Left lung (tissue), 14 donors: ENCODE measurements at places on chromosomes 7 and 10. TPM values are rescaled to one million over a fixed set of nuclear protein-coding genes. Genes with fewer than 3 reads are reported as not detected.
A peak's percentile ranks its signal among the peaks of the same experiment; 100 is the strongest.

DNA sequence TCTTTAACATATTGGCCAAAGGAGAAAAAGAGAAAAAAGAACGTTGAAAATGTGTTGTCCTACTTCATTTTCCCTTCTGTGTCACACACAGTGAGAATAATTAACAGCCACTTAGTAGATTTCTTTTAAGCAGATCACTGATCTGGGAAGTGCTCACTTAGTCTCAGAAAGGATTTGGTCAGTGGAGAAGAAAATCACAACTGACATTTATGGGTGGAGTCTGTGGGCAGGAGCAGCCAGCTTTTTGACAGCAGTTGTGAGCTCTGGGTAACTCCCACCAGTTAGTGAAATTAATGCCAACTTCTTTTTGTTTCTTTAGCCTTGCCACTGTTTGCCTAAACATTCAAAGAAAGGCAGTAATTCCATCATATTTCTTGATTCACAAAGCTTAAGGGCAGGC is 49.7 kb downstream of the CDK14 start:
- H3K36me3 ChIP-seq = no peaks in the 10 kb centered on the region
- no peak overlapping the region for H3K4me3 ChIP-seq
- H3K27me3 ChIP-seq = no peaks in the 10 kb centered on the region
- no peak overlapping the region for H3K27ac ChIP-seq
- no peak for DNase-seq
- H3K4me1 ChIP-seq = no peaks in the 10 kb centered on the region

- H3K4me1 ChIP-seq = peaks cover 33% of the 10 kb centered on the region
- no peak for DNase-seq
- no peaks in the 10 kb centered on the region for H3K27me3 ChIP-seq
- no peaks in the 10 kb centered on the region for H3K36me3 ChIP-seq
- no peak overlapping the region for H3K4me3 ChIP-seq
Observed at GRCh38 chr10:125081931-125082330, 78.4 kb downstream of the CTBP2 start.

DNA sequence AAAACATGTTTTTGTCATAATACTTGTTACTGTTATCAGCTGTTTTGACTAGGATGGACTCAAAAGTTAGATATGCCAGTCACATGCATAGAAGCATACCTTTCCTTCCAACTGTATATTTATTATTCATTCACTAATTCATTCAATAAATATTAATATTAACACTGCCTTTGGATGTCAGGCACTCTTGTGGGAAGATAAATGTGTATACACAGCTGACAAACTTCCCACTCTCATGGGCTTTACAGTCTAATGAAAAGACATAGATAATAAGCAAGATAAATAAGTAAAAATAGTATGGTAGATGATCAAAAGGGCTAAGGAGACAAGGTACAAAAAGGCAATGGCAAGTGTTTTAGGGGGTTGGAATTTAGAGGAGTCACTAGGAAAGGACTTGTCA is 180.1 kb upstream of the SMIM30 start:
- no peak for DNase-seq
- no peaks in the 10 kb centered on the region for H3K27me3 ChIP-seq
- no peak overlapping the region for H3K4me3 ChIP-seq
- H3K36me3 ChIP-seq = no peaks in the 10 kb centered on the region

DNA sequence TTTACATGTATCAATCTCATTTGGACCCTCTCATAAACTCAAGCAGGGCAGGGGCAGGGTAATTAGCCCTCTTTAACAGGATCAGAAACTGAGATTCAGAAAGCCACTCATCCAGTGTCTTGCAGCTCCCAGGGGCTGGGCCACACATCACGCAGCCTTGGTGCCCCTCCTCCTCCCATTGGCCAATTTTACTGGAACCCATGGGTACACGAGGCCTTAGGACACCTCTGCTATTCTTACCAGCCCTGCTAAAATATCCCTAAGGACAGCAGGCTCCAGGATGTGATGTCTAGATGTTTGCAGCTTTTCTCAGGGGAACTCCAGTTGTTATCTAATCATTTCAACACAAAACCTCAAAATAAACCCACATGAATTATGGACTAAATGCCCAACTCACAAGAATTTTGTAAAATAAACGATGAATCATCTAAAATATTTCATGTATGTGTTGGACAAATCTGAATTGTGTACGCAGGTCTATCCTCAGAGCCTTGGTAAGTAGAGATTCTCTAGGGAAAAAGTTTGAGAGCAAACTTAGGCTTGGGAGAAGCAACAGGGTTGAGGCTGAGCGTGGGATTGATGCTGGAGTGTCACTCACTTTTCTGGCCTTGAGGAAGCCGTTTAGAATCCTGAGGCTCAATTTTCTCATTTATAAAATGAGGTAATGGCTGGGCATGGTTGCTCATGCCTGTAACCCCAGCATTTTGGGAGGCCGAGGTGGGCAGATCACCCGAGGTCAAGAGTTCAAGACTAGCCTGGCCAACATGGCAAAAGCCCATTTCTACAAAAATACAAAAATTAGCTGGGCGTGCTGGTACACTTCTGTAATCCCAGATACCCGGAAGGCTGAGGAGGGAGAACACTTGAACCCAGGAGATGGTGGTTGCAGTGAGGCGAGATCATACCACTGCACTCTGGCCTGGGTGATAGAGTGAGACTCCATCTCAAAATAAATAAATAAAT is 69.7 kb upstream of the TNS3 start:
- H3K27me3 ChIP-seq = no peaks in the 10 kb centered on the region
- no peak overlapping the region for H3K4me3 ChIP-seq
- no peak for DNase-seq
- no peaks in the 10 kb centered on the region for H3K36me3 ChIP-seq
- H3K27ac ChIP-seq = no peak overlapping the region
- peaks cover 19% of the 10 kb centered on the region for H3K4me1 ChIP-seq

GRCh38 chr10:93941606-93942005 is 47.8 kb downstream of the SLC35G1 start:
- no peak overlapping the region for H3K27ac ChIP-seq
- no peak overlapping the region for H3K4me3 ChIP-seq
- no peaks in the 10 kb centered on the region for H3K36me3 ChIP-seq
- H3K27me3 ChIP-seq = no peaks in the 10 kb centered on the region
- DNase-seq = no peak
- H3K4me1 ChIP-seq = no peaks in the 10 kb centered on the region

GRCh38 chr10:117768333-117769042 is 225.9 kb downstream of the EMX2 start:
- H3K4me1 ChIP-seq = no peaks in the 10 kb centered on the region
- no peaks in the 10 kb centered on the region for H3K36me3 ChIP-seq
- no peaks in the 10 kb centered on the region for H3K27me3 ChIP-seq
- H3K27ac ChIP-seq = no peak overlapping the region
- no peak overlapping the region for H3K4me3 ChIP-seq
- no peak for DNase-seq

FAM25G gene
- total RNA-seq = not detected

- DNase-seq = no peak
- H3K36me3 ChIP-seq = no peaks in the 10 kb centered on the region
- no peak overlapping the region for H3K27ac ChIP-seq
Observed at GRCh38 chr10:31124852-31125251, 93.2 kb upstream of the ZNF438 start.

GIMAP1 gene
- total RNA-seq = 5.0 TPM

GRCh38 chr7:128105228-128106022 is 74.2 kb upstream of the LRRC4 start:
- no peak for DNase-seq
- H3K27me3 ChIP-seq = peaks cover 15% of the 10 kb centered on the region
- H3K36me3 ChIP-seq = no peaks in the 10 kb centered on the region
- H3K27ac ChIP-seq = no peak overlapping the region
- no peak overlapping the region for H3K4me3 ChIP-seq

MACROH2A2 gene
- 8.1 TPM for total RNA-seq

DNA sequence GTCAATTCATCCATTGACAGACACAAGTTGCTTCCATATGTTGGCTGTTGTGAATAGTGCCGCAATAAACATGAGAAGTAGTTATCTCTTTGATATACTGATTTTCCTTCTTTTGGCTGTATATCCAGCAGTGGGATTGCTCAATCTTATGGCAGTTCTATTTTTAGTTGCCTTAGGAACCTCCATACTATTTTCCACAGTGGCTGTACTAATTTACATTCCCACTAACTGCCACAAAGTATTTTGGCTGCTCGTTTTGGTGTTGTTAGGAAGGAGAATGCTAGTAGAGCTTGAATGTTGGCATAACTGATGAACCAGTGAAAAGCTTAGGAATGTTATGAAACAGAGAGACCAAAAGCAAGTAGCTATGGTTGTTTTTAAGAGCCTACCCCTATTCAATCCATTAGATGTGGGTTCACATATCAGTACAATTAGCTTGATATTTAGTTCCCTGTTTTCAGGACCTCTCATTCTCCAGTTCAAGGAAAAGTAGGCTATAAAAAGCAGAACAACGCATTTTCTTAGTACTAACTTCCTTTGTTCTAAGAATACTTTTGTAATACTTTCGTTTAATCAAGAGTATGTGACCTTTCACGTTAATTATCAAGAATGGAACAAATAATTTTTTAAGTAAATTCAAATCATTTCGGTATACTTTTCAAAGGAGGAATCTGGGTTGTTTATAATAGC is 100.3 kb downstream of the FAS start:
- H3K27me3 ChIP-seq = no peaks in the 10 kb centered on the region
- peak; percentile 49 for DNase-seq
- H3K27ac ChIP-seq = peak overlapping the region; percentile 67

GRCh38 chr10:44261296-44261695 is 123.6 kb downstream of the CXCL12 start:
- H3K4me3 ChIP-seq = no peak overlapping the region
- H3K27ac ChIP-seq = no peak overlapping the region
- H3K4me1 ChIP-seq = no peaks in the 10 kb centered on the region

STEAP1B gene
- 1.3 TPM for total RNA-seq

STEAP4 gene
- total RNA-seq = 93.0 TPM

LBX1 gene
- total RNA-seq = 0.47 TPM

DNA sequence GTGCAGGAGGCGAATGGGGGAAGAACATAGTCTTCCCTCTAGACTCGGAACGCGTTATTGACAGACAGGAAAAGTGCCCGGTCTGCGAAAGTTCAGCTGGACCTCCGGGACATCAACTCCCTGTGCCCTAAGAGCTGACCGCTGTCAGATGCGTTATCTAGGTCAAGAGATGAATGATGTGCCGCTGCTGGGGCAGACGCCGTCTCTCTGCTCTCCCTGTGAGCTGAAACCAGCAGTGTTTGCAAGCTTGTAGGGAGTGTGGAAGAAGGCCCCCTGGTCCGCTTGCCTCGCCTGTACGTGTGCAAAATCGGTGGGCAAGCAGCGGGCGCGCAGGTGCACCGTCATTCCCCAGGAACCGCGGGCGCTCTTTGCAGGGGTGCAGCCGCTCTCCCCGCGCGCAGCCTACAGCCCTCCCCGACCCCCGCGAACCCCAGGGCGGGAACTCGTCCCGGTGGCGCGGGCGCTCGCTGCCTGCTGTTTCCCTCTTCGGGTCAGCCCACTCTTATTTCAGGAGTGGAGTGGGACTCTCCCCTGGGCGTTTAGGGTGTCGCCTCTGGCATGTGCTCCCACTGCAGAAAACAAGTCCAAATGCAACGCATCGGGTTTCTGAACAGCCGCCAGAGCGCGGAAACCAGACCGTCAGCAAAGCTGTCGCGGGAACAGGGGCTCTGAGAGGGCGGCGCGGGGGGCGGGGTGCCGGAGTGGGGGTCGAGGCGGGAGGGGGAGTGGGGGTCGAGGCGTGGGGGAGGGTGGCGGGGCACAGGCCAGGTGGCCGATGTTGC is 1.8 kb upstream of the PFKFB3 start:
- H3K36me3 ChIP-seq = peaks cover 4% of the 10 kb centered on the region
- H3K4me3 ChIP-seq = peak overlapping the region; percentile 66
- H3K27ac ChIP-seq = peak overlapping the region; percentile 96
- peak; percentile 87 for DNase-seq

DNA sequence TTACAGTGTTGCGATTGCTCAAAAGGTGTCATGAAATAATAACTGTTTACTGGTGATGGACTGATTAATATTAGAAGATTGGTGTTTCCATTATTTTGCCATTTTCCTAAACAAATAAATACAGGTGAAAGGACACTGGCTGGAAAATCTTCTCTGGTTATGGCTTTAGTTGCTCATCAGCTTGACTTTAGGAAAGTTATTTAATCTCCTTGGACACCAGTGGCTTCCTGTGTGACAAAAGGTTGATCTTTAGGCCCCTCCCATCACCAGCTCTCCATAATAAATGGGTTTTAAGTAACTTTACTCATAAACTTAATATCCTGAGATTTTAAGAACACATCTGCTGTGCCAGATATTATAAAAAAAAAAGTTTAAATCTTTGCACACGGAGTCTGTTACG is 737 bp downstream of the CABCOCO1 start:
- H3K27me3 ChIP-seq = no peaks in the 10 kb centered on the region
- H3K4me3 ChIP-seq = peak overlapping the region; percentile 51
- H3K4me1 ChIP-seq = no peaks in the 10 kb centered on the region
- H3K27ac ChIP-seq = peak overlapping the region; percentile 79
- no peaks in the 10 kb centered on the region for H3K36me3 ChIP-seq
- DNase-seq = no peak

DNA sequence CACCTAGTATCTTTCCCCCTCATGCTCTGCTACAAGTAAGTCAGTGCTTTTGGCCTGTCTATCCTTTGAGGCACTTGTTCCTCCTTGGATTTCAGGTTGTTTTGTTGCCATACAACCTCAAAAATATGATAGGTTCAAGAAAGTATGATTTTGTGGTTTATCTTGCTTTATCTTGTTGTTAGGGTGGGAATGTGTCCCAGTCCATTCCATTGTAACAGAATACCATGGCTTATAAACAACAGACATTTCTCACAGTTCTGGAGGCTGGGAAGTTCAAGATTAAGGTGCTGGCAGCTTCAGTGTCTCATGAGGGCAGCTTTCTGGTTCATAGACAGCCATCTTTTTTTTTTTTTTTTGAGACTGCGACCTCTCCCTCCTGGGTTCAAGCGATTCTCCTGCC is 72.1 kb downstream of the TMEM270 start:
- DNase-seq = no peak
- no peaks in the 10 kb centered on the region for H3K27me3 ChIP-seq
- H3K4me3 ChIP-seq = no peak overlapping the region
- no peaks in the 10 kb centered on the region for H3K36me3 ChIP-seq

GUSB gene
- 71.5 TPM for total RNA-seq

HECW1 gene
- 1.4 TPM for total RNA-seq

DNA sequence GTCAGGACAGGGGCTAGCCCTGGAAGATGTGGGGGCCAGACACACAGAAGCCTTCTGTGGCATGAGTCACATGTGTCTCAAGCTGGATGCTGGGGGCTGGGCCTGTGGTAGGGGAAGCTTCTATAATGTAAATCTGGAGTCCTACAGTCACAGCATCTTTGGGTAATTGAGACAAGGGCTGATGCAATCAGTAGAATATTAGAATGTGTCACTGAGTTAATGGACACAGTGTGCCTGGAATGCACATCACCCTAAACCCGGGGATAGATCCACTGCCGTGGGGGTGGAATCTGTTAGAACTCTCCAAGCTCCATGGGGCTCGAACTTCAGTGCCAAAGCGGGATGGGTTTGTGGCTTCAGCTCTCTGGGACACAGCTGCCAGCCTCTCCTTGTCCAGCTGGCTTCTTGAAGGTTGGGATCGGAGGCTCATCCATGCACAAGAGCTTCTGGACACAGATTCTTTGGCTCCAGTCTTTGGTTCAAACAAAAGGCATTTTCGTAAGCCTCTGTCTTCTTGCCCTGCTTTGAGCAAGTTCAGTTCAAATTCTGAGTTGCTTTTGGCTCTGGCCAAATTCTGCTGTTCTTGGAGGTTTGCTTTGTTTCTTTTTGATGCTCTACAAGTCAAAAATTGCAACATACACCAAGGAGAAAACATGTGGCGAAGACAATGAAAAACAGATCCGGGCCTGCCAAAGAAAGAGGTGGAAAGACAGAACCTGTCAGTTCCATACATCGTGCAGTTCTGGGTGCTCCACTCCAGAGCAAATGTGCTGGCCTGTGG is 194.8 kb upstream of the ZNF32 start:
- H3K27ac ChIP-seq = no peak overlapping the region
- H3K4me3 ChIP-seq = no peak overlapping the region
- H3K36me3 ChIP-seq = no peaks in the 10 kb centered on the region
- no peaks in the 10 kb centered on the region for H3K4me1 ChIP-seq
